Fibroblast of skin of left biceps (primary cell): ENCODE measurements at places on chromosomes 13 and 19.

GRCh38 chr13:65857942-65858565 lies 1372.1 kb downstream of the PCDH9 start:
- no peak for DNase-seq

GRCh38 chr13:44142941-44143665 lies 230.5 kb upstream of the SERP2 start:
- no peak for DNase-seq

GRCh38 chr13:62205273-62205672 lies 789.6 kb upstream of the PCDH20 start:
- no peak for DNase-seq

GRCh38 chr19:32131005-32131404 lies 214.4 kb upstream of the ZNF507 start:
- DNase-seq: no peak

DNA sequence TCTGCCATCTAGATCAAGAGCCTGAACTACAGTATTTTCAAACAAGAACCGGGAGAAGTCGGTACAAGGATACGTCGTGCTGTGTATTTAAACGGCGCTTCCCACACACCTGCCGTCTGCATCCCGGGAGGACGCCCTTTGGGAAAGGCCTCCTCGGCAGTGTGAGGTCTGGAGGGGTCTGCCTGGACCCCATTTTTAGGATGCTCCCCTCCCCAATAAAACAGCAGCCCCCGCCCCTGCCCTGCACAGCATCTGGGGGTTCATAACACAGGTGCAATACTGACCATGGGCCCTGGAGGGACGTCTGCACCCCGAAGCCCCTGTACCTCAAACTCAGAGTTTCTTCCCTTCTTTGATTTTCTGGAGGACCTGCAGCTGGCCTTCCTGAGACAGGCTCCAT lies 4.1 kb upstream of the C13orf46 start:
- DNase-seq: no peak

- DNase-seq: no peak
Measured at GRCh38 chr13:102940143-102940542, 94.3 kb downstream of the ERCC5 start.

DNA sequence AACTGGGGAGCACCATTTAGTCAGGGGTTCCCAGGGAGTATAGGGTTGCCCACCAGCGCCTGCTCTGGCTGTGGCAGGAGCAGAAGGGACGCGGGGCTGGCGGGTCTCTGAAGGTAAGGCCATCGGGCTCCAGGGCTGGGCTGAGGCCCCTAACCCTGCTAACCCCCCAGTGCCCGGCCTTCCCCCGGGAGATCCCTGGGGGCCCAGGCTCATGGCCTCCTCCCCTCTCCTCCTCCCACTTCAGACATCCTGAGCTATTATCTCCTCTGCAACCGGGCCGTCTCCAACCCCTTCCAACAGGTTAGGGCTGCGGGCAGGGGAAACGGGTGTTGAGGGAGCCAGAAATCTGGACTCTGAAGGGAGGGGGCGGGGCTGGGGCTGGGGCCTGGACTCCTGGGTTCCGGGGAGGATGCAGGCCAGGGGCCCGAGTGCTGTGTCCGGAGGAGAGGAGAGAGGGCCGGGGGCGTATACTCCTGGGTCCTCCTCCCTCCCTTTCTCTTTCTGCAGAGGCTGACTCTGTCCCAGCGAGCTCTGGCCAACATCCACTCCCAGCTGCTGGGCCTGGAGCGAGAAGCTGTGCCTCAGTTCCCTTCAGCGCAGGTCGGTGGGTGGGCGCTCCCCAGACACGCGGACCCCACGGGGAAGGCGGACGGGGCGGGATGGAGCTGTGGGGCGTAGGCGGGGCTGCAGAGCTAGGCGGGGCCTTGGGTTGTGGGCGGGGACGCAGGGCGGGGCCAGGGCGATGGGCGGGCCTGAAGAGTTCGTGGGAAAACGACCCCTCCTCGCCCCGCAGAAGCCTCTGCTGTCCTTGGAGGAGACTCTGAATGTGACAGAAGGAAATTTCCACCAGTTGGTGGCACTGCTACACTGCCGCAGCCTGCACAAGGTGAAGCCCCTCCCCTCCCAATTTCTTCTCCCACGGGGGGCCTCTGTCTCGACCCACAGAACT lies 15.3 kb downstream of the TTYH1 start:
- DNase-seq: no peak

GRCh38 chr13:97076898-97077297 lies 82.6 kb upstream of the OXGR1 start:
- DNase-seq: no peak

DNA sequence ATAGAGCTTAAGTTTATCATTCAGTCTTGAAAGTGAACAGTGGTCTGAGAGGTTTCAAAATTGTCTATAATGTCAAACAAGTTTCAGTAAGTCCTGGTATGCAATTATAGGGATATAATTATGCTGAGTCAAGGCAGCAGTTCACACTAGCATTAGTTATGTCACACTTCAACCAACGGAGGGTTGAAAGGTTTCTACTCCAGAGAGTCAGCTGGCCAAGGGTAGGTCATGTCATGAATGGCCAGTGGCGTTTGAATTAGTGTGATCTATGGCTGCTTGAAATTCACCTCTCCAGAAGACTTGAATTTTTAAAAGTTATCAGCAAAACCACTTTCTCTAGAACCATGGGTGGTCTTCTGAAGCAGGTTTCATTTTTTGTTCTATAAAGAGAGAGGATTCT lies 108.6 kb downstream of the TNFRSF19 start:
- no peak for DNase-seq

GRCh38 chr19:18670312-18670711 lies 13.2 kb upstream of the CRTC1 start:
- no peak for DNase-seq

GRCh38 chr13:46739447-46740098 lies 57.4 kb downstream of the ESD start:
- no peak for DNase-seq

DNA sequence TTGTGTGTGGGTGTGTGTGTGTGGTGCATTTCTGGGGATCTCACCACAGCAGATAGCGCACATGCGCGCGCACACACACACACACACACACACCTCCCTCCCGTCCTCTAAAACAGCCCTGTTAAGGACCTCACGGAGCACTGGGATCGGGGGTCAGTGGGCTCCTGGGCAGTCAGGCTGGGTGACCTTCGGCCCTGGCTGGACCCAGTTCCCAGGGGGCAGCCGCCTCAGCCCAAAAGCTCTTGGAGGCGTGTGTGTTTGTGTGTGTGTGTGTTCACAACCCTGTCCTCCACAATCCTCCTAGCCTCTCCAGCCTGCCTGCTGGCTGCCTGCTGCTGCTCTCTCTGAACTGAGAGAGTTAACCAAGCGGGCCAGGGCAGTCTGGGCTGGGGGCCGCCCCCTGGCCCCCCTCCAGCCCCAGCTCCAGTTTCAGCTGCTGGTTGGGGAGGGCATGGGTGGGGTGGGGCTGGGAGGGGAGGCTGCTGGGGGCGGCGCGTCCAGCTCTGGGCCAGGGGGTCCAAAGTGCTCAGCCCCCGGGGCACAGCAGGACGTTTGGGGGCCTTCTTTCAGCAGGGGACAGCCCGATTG lies at the start of gene FXYD1:
Gene FXYD1, plus strand, starts transcription at position 520 of the 588 bp plus-strand sequence. CDS start 1,256 bp downstream, outside the sequence.
- no peak for DNase-seq

GRCh38 chr13:105991622-105992277 lies 543.7 kb downstream of the EFNB2 start:
- DNase-seq: peak; percentile 25

DNA sequence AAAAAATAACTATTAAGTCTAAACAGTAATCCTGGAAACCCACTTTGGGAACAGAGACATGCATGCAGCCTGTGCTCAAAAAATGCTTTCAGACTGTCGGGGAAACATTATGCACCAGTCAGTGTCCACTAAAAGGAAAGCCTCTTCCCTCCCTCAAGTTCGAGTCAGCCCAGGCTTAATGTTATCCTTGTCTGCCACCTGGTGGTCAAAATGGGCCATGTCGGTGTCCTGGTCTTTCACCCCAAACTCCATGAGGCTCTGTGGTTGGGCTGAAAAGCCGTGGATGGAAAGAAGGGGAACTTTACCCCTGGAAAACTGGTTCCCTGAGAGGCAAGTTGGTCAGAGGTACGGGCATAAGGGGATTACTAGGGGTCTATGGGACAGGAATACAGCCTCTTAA lies 88.4 kb upstream of the ZNF492 start:
- no peak for DNase-seq

DNA sequence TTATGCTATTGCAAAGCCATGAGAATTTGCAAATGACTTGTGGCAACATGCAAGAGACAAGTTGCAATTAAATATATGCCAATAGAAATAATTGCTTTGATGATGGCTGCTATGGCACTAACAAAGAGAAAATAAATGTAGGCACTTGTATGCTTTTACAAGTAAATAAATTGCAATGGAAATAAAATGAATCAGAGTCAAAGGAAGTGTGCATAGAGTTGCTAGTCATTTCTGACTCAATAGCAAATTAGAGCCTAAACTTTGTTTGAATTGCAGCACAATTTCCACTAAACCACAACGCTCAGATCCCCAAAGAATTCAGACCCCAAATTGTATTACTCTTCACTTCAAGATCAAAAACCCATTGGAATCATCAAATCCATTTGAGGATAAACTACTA lies 792.1 kb upstream of the ARGLU1 start:
- DNase-seq: no peak

DNA sequence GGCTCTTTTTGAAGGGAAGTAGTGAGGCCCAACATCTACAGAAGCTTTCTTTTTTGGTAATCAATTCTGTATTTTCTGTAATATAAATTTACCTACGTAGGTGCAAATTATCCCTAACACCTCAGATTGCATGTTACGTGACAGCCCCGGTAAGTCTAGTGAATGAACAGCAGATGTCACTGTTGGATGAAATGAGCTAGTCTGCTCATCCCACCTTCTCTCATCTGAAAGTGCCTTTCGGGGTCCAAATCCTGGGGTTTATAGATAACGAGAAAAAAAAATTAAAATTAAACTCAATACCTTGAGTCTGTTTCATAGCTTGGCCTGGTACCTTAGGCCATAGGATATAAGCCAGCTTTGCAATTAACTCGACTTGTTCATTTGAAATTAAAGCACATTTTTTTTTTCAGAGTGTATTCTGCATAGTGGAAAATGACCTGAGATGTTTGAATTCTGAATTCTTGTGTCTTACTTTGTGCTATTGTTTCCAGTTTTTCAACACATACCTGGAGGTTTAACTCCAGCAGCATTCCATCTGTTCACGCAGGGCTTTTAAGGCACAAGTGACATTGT lies 548.2 kb downstream of the GPC5 start:
- no peak for DNase-seq

- DNase-seq: no peak
Measured at GRCh38 chr13:19927117-19927748, 31.3 kb upstream of the ZMYM2 start.

DNA sequence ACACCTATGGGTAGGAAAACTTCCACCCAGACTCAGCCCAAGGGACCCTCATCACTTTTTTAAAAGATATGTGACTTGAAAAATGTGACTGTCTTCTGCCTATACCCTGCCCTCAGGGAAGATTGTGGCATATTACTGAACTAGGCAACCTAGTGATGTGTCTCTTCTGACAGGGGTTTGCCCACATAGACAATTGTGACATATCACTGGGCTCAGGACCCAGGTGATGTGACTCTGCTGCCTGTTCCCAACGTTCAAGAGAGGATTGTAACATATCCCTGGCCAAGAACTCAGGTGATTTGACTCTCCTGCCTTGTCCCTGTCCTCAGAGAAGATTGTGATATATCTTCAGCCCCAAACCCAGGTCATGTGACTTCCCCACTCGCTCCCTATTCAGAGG lies 86.3 kb upstream of the ZNF43 start:
- DNase-seq: no peak

- DNase-seq: peak; percentile 98
Measured at GRCh38 chr13:33251131-33251661, 34.4 kb downstream of the STARD13 start.

- DNase-seq: no peak
Measured at GRCh38 chr13:30851697-30852096, 54.4 kb upstream of the MEDAG start.

- DNase-seq: no peak
Measured at GRCh38 chr19:28556371-28556770, 656.6 kb downstream of the UQCRFS1 start.

DNA sequence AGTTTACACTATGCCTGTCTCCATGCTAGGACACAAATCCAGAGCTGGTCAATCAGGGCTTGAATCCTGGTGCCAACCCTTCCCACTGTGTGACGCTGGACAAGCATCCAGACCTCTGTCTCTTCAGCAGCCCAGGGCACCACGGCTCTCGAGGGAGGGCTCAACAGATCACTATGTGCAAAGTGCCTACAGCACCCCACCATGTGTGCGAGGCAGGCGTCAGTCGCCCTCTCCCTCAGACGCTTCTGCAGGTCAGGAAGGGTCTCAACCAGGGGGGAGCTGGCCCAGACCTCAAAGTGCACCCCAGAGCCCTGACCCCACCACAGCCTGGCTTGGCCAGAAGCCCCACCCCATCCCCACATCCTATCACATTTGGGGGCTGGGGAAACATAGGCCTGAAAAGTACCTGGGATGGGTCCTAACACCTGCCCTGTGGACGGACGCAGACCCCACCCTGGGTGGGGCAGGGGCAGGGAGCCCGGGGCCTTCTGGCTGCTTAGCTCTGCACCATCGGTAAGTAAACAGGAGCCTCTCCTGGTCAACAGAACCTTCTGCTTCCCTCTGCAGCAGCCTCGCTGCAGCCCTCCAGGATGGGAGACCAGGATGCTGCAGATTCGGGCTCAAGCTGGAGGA lies 2.9 kb upstream of the C2CD4C start:
- DNase-seq: no peak

DNA sequence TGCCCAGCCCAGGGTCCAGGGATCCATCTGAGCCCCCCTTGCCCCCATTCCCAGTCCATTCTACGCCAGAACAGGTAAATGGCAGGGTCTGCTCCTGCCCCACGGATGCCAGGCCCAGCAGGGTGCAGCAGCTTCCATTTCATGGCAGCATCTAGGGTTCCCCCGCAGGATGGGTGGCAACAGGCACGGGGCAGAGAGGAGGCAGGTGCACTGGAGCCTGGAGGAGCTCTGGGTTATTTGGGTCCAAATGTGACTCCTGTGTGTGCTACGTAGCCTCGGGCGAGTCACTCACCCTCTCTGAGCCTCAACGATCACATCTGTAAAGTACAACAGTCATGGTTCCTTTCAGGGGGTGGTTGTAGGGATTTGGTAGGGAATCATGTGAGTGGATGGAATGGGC lies 27.4 kb downstream of the IL12RB1 start:
- no peak for DNase-seq

GRCh38 chr13:21025539-21025938 lies 35.8 kb downstream of the LATS2 start:
- no peak for DNase-seq

DNA sequence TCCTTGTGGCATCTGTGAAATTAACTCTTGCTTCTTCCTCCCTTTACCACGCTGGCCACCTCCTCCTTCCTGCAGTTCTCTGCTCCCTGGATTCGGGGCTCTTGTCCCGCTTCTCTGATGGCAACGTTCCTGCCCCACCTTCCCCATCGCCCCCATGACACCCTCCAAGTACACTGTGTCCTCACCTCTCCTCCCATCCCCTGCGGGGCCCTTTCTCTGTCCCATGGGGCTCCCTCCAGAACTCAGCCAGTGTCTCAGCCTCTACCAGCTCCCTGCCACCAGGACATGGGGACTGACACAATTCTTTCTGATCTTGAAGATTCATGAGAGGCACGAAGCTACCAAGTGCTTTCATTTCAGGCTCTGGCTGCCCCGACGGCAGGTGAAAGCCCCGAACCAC lies 9.1 kb downstream of the CARS2 start:
- no peak for DNase-seq

- no peak for DNase-seq
Measured at GRCh38 chr19:16714702-16715287, 4.9 kb upstream of the NWD1 start.
